Trophoblast cell (in vitro differentiated cells and primary cell): ENCODE measurements at places on chromosomes 6 and 20.
A peak's percentile ranks its signal among the peaks of the same experiment; 100 is the strongest.

- DNase-seq, result no peak
These were observed 275.0 kb downstream of the CBLN4 start for GRCh38 chr20:55730321-55730720.

DNA sequence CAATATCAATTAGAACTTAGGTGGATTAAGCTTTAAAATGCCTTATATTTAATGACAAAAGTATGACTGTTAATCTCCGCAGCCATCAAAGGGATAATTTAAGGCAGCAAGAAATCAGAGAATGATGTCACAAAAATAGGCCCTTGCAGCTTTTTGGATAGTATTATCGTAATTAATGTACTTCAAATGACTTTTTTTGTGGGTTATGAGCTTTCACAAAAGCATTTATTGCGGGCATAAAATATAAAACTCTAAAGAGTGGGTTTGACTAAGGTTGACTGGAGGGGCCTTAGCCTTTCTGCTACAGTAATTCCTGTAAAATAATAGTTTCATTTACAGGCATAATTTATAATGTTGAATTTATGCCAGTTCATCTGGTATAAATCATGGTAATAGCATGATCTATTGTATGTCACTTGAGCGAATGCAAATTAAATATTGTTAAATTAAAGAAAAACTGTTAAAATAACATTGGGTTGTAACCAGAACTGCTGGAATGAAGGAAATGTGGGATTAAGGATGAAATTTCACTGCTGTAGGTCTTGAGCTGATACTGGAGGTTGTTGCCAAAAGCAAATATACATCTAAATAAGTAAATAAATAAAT lies 78.5 kb upstream of the ZFP64 start:
- DNase-seq, result no peak

- DNase-seq, result no peak
These were observed 12.9 kb downstream of the SGK2 start for GRCh38 chr20:43571771-43572170.

DNA sequence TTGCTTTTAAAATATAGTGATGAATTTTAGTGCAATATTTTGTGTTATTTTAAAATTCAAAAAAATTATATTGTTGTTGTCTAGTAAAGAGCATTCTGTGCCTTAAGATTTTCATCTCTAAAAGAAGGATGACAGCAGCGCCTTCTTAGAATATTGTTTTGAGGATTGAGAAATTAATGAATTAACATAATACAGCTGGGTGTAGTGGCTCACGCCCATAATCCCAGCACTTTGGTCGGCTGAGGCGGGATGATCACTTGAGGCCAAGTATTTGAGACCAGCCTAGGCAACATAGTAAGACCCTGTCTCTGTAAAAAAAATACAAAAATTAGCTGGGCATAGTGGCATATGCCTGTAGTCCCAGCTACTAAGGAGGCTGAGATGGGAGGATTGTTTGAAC lies 6.8 kb downstream of the TIAM2 start:
- DNase-seq, result no peak

GRCh38 chr6:28218312-28219248 lies 6.5 kb upstream of the ZSCAN9 start:
- DNase-seq, result peak; percentile 70

GRCh38 chr20:64148581-64148980 lies 15.7 kb upstream of the MYT1 start:
- no peak for DNase-seq

DNA sequence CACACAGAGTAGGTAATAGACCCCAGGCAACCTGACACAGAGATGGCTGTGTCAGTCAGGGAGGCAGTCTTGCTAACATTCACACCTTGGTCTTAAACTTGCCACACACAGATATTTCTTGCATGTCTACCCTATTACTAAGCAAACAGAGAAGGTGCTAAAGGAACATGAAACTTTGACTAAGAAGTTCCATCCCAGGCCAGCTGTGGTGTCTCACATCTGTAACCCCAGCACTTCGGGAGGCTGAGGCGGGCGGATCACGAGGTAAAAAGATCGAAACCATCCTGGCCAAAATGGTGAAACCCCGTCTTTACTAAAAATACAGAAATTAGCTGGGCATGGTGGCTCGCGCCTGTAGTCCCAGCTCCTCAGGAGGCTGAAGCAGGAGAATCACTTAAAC lies 222.4 kb upstream of the JARID2 start:
- peak; percentile 76 for DNase-seq

DNA sequence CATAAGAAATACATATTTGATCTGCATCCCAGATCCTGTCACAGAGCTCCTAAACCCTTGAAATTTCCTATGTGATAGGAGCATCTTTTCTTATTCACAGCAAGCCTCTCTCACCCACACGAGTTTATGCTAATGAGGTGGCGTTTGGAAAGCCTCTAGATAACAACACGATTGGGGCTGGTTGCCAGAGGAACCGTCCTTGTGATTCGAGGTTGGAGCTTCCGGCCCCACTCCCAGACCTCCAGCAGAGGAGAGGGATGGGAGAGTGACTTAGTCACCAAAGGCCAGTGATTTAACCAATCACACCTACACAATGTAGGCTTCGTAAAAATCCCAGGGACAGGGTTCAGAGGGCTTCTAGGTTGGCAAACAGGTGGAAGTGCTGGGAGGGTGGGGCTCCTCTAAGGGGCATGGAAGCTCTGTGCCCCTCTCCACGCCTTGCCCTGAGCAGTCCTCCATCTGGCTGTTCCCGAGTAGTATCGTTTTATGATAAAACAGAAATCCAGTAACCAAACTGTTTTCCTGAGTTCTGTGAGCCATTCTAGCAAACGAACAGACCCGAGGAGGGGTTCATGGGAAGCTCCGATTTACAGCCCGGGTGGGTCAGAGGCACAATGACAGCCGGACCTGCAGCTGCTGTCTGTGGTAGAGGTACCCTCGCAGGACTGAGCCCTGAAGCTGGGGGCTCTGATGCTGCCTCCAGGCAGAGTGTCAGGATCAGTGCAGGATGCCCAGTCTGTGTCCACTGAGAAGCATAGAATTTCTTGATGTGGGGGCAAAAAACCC lies 238.1 kb upstream of the ARID1B start:
- DNase-seq, result no peak

DNA sequence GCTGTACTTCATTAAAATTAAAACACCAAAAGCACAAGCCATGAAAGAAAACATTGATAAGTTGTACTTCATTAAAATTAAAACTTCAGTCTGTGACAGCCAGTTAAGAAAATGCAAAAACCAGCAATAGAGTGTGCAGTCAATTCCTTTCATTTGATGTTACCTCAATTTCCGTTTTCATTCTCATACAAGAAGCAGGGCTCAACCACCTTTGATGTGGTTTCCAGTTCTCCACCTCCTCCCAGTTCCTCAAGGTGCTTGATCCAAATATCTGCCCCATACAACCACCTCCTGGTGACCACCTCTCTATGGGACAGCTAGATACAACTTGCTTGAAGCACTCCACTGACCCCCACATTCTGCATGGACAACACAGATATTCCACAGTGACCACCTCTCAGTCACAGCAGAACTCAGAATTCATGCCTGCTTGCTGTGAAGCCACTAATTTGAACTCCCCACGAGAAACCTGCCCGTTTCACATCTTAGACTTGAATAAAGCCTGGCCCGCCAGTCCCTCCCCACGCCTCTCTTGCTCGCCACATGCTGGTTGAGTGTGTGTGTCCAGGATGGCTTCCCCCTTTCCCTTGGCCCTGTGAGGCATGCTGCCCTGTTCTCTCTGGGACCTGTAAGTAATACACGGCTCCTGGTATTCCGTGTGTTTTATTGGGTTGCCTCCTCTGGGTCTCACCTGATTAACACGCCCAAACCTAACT lies 66.1 kb downstream of the FAM50B start:
- DNase-seq, result no peak

DNA sequence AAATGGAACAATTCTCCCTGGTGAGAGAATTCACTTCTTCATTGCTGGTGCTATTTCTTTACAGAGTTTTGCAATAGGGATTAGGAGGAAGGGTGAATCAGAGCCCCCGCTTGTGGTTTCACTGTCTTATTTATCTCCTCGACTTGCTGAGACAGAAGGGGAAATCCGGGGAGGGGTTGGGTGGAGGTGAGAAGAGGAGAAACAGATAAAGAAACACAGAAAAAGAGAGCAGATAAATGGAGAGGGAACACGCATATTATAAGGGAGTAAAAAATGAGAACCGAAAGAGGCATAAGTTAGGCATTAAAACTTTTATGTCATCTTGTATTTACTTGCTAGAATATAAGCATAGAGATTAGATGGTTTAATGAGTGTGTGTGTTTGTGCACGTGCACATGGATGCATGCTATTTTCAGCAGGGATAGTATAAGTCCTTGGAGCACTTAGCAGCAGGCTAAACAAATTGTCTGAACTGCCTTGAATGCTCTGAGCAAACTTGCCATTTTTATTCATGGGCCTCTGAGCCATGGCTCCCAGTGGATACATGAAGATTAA lies 105.0 kb downstream of the OLIG3 start:
- peak; percentile 6 for DNase-seq

DNA sequence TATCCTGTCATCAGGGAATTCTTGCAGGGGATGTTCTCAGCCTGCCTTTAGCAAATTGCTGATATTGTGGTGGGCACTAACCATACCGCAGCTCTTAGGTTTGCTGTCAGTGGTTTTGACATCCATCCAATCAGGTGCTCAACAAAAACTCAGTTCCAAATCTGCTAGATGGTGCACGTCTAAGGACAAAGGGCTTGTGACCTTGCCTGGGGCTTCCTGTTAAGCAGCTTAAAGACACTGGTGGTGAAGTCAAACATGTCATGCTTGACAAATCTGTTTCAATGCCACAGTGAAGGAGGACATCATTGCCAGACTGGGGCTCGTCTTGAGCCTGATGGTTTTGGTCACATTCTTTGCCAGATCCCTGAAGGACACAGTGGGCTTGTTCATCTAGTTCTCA lies 179.8 kb upstream of the NOX3 start:
- no peak for DNase-seq

- no peak for DNase-seq
These were observed 125.1 kb downstream of the MYLK4 start for GRCh38 chr6:2625581-2625980.

GRCh38 chr20:46558511-46558959 lies 8.1 kb upstream of the OCSTAMP start:
- DNase-seq, result peak; percentile 18

GRCh38 chr6:46078294-46078693 lies 51.5 kb upstream of the ENPP4 start:
- DNase-seq, result no peak

- DNase-seq, result no peak
These were observed 99.7 kb downstream of the CLIC5 start for GRCh38 chr6:45915780-45916468.

GRCh38 chr6:39686976-39687375 lies 38.2 kb downstream of the KIF6 start:
- no peak for DNase-seq

GRCh38 chr20:62050166-62051120 lies 15.2 kb downstream of the TAF4 start:
- DNase-seq, result no peak

GRCh38 chr6:34062815-34063214 lies 83.1 kb downstream of the GRM4 start:
- no peak for DNase-seq

GRCh38 chr6:168064226-168064807 lies 14.7 kb downstream of the FRMD1 start:
- DNase-seq, result no peak

DNA sequence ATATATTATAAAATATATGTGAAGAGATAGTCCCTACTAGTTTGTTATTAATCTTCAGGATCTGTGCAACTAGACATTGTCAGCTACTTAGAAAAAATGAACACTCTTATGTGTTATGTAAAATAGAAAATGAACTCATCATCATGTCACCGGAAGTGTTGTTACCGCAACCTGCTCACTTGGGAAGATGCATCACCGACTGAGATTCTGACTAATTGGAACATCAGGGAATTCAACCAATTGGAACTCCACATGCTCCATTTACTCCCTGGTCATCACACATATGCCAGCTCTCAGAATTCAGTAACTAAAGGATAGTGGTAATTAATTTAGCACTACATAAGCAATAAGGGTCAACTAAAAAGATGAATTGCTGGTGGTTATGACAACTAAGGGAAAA lies 16.7 kb upstream of the B3GAT2 start:
- DNase-seq, result no peak

GRCh38 chr6:146315381-146316174 lies 228.1 kb upstream of the RAB32 start:
- no peak for DNase-seq

- DNase-seq, result no peak
These were observed 93.7 kb upstream of the CD83 start for GRCh38 chr6:14023855-14024254.

- no peak for DNase-seq
These were observed 315.6 kb upstream of the QKI start for GRCh38 chr6:163098827-163099479.

DNA sequence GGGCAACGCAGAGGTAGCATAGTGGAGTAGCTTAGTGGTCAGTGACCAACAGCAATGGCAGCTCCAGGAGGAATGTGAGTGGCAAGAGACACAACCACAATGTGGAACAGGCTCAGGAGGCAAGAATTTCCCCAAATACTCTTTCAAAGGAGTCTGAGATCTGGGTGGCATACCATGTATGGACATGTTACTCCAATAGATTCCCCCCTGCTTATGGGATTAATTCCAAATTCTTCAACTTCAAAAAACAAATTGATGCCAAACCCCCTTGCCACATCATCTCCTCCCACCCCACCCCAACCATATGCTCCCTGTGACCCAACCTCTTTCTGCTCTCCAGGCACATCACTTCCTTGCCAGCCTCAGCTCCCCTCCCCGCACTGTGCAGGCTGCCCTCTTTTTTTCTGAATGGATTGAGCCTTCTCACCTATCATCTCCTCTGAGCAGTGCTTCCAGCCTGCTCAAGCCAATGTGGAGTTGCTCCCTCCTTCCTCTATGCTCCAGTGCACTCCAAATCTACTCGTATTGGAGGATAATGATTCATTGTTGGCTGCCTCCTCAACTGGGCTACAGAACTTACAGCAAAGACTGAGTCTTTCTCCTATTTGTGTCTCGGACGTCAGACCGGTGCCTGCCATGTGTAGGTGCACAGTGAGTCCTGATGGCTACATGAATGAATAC lies 93.0 kb upstream of the CEP85L start:
- DNase-seq, result no peak

DNA sequence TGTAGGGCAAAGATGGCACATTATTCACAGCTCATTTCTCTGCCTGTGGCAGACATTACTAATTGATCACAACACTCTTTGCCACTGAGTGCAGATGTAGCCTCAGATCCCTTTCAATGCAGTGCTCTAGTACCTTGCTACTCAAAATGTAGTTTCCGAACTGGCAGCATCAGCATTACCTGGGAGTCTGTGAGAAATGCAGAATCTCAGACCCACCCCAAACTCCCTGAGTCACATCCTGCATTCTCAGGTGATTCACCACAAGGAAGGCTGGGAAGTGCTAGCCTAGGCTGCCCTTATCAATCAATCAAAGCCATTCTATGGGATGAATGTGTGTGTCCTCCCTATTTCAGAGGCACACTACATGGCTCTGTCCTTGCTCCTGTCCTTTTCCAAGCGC lies 58.5 kb downstream of the PCNA start:
- DNase-seq, result peak; percentile 60
